ENCODE measurements at places on chromosomes 3 and 15.

DNA sequence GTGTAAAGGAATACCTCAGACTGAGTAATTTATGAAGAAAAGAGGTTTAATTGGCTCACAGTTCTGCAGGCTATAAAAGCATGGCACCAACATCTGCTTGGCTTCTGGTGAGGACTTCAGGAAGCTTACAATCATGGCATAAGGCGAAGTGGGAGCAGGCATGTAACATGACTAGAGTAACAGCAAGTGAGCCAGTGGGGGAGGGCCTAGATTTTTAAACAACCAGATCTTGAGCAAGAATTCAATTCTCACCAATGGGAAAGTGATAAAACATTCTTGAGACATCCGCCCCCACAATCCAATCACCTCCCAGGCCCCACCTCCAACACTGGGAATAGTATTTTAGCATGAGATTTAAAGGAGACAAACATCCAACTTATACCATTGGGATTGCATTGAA is 44.2 kb upstream of the BCL2A1 start:
- DNase-seq = no peak

- no peak for DNase-seq
Measured at GRCh38 chr15:74724570-74725224, 631 bp downstream of the CYP1A1 start.

- no peak for DNase-seq
Measured at GRCh38 chr3:34175636-34176176, 377.3 kb downstream of the PDCD6IP start.

DNA sequence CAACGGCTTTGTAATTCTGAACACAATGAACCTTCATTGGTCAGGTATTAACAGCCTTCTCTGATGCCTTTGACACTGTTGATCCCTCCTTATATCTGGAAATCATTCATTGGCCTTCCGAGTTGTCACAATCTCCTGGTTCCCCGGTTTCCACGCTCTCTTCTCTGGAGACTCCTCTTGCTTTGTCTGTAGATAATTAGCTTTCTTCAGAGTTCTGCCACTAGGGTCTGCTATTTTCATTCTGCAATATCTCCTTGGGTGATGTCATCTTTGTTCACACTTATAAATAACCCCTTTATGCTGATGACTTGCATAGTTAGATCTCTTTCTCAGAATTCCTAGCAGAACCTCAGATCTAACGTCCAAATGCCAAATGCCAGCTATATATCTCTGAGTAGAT is 583.8 kb upstream of the ZNF717 start:
- no peak for DNase-seq

DNA sequence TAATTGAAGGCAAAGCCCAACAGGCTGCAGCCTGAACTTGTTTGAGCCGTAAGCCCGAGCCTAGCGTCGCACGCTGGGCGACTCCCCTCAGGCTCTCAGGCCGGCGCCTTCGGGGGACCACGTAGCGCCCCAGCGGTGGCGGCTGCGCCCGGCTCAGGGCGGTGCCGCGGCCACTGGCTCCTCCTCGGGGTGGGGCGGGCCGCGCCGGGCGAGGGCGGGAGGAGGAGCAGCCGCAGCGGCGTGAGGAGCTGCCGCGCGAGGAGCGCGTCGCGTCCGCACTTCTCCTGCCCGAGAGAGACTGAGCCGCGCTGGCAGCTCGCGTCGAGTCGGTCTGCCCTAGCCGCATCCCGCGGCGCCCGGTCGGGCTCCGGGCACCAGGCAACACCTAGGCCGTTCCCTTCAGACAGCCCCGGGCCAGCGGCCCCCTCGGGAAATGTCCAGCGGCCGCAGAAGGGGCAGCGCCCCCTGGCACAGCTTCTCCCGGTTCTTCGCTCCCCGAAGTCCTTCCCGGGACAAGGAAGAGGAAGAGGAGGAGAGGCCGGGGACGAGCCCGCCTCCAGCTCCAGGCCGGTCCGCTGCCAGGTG is at the start of gene CRYBG3:
CRYBG3 (plus strand) TSS at position 238 of the 585 bp plus-strand sequence; CDS start at position 434, 196 bp downstream.
- peak; percentile 75 for DNase-seq

DNA sequence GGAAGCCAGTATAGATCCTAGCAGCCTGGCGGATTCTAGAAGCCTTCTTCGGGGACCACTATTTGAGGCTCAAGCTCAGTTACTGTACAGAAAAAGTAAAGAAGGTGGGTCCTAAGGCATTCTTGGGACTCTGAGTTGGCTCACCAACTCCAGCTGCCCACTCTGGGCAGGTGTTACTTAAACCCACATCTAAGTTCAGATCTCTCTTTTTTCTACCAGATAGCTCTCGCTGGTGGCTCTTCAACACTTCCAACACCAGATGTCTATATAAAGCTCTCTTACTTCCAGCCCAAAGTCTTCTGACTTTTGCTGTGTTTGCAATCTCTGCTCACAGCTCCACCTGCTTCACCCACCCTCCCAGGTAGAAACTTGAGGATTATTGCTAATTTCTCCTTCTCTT is 232.8 kb upstream of the TPRG1 start:
- DNase-seq = no peak

DNA sequence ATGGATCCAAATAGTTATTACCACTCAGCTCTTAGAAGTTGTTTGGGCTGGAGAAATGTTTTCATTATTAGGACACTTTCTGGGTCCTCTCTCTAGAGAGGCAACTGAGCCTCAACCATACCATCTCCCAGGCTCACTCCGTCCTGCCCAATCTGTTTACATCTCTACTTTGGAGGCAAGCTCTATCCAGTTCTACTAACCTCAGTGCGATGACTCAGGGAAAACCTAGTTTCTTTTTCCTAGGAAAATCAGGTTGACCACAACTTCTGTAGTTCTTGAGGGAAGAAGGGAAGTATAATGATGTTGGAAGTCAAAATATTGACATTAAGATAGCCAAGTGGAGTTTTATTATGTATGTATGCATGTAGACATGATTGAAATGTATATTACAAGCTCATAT is 40.4 kb downstream of the LPP start:
- DNase-seq = no peak

- DNase-seq = no peak
Measured at GRCh38 chr3:136943436-136943835, 14.3 kb upstream of the IL20RB start.

GRCh38 chr3:95297581-95297980 is 1234.7 kb downstream of the NSUN3 start:
- DNase-seq = no peak

DNA sequence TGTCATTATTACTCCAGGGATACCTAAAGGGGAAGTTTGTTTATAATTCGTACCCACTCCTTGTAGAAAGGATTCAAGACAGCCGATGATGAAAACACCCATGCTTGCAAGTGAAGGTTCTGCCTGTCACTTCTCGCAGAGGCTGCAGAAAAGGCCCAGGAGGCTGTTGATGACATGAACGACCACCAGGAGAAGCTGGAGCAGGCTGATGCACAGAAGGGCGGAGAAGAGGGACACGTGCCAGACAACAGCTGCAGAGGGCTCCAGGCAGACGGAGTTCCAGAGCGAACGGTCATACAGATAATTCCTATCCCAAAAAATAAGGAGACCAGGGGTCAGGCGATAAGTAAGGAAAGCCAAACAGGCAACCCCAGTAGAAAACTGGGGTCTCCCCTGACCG is 5.7 kb upstream of the DYNLT2B start:
- no peak for DNase-seq

- no peak for DNase-seq
Measured at GRCh38 chr3:35028157-35028556, 611.2 kb upstream of the ARPP21 start.

GRCh38 chr15:66878761-66879160 is 176.7 kb downstream of the SMAD6 start:
- no peak for DNase-seq
